ENCODE measurements at places on chromosomes 5 and 9. TPM values are rescaled to one million over a fixed set of nuclear protein-coding genes. Genes with fewer than 3 reads are reported as not detected.

- no peak for DNase-seq
Observed at GRCh38 chr5:67375606-67376005, 179.0 kb upstream of the CD180 start.

DNA sequence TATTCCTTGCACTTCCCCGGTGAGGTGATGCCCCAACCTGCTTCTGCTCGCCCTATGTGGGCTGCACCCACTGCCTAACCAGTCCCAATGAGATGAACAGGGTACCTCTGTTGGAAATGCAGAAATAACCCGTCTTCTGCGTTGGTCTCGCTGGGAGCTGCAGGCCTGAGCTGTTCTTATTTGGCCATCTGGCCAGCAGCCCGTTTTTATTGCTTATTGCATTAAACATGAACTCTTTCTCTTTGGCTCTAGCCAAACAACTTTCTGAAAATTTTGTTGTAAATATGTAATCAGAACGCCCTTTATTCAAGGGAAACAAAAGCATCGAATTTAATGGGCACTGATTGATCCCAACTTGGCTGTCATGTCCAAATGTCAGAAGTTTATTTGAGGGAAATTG, 124.7 kb upstream of the FTMT start:
- no peak for DNase-seq

DNA sequence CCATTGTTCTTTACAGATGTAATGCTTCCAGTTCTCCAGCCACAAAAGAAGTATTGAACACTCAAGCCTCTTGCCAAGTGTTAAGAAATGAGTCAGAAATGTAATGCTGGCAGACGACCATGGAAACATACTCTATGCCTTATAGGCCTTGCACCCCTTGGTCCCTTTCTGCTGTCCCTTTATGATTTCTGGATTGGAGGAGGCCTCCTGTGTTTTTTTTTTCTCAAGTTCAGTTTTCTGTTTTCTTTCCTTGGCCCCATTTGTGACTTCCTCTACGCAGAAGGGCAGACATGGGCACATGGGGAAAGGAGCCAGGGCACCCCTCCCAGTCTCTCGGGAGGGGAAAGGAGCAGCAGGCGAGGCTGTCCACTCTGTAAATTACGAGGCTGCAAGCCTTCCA, 53.4 kb downstream of the SNX18 start:
- DNase-seq: peak; percentile 27

- DNase-seq: no peak
Observed at GRCh38 chr5:179217356-179217755, 127.9 kb downstream of the ADAMTS2 start.

DNA sequence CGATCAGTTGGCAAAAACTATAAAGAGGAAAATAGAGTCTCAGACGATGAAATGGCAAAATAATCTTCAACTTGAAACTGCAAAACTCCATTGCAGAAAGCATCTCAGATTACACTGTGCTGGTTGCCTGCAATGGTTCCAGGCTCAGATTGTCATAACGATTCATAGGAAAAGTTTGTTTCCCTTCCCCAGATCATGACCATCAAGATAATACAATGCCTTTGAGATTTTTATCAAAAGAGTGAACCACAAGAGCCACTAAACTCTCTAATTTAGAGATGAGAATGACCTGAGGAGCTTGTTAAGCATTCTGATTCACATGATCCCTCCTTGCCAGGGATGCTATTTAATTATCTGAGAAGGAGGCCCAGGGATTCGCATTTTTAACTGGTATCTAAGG, 52.6 kb upstream of the ITGA1 start:
- no peak for DNase-seq

NRG2 gene
- total RNA-seq: 0.42 TPM

OMD gene
- not detected for total RNA-seq
